NCI-H526 treated with DMSO at 0.1 percent for 48 hours (cell line): ENCODE measurements at places on chromosomes 7 and 10.
A peak's percentile ranks its signal among the peaks of the same experiment; 100 is the strongest.

- DNase-seq: no peak
Observed at GRCh38 chr10:132294561-132295318, 13.0 kb downstream of the STK32C start.

- DNase-seq: no peak
Observed at GRCh38 chr7:70566671-70567070, 565.3 kb upstream of the GALNT17 start.

- DNase-seq: peak; percentile 38
Observed at GRCh38 chr7:130982160-130982638, 248.2 kb upstream of the KLF14 start.

- DNase-seq: no peak
Observed at GRCh38 chr10:94066411-94066810, 72.7 kb downstream of the PLCE1 start.

DNA sequence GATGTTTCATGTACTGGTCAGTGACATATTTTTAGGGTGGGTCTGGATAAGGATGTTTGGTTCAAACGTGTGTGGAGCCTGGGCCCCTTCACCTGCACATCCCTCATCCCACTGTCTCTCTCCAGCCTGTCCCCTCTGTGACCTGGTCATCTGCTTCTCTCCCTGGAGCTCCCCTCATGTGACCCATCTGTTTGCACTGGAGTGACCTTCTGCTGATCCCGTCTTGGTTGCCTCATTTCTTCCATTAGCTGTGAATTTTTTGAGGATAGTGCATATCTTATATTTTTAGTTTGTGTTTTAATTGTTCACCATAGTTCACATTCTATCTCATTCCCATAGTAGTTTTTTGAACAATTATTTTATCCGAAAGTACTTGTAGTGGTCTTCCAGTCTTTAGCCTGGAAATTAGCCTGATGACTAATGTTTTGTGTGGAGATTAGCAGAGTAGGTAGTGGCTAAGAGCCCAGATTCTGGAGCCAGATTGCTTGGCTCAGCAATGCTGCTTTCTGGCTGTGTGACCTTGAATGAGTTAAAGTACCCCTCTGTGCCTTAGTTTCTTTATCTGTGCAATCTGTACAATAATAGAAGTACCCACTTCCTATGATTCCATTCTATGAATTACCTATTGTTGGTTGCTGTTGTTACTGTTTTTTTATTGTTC lies 224.5 kb downstream of the LRMDA start:
- no peak for DNase-seq

- no peak for DNase-seq
Observed at GRCh38 chr10:7301006-7301778, 109.6 kb downstream of the SFMBT2 start.

DNA sequence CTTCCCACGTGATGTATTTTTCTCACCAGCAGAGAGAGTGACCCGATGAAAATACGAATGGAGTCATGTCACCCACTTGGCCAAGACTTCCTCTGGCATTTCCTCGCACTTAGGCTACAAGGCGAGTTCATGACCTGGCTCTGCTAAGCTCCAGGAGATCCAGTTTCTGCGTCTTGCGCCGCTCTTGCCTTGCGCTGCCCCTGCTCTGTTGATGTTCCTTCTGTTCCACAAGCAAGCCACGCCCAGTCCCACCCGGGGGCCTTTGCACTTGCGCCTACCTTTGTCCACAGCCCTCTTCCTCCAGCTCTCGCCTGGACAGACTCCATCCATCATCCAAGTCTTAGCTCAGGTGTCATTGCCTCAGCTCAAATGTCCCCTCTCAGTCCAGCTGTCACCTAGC lies 116.3 kb upstream of the SHH start:
- DNase-seq: no peak

DNA sequence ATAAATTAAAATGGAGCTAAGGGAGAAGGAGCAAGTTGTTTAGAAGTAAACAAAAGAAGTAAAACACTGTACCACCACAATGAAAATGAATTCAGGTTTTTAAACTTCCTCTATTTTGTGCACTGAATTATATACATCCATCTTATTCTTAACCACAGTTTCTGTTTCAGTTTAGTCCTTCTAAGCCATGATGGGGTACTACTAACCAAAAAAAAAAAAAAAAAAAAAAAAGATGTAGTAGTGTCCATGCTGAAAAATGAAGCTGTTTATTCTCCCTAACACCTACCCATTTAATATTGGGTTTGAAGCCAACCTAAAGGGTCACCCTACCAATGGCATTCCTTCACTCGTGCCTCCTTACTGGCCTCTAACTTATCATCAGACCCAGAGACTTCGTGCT lies 3.4 kb upstream of the BMPR1A start:
- DNase-seq: no peak

- no peak for DNase-seq
Observed at GRCh38 chr10:43261578-43262396, 5.1 kb downstream of the RASGEF1A start.

DNA sequence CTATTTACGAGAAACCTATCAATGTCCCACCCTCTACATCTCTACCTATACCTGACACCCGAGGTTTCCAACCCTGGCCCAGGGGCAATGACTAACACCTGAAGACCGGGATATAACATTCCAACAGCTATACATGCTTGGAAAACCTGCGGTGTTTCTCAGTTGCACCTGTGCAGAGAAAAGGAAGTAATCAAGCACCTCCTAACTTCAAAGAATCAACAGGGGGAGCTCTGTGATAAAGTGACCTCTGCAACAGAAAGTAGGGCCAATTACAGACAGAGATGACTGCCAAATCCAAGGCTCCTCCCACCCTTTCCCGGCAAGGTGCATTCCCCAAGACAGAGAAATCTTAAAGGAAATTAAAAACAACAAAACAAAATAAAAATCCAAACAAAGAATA lies 41.3 kb downstream of the CCDC6 start:
- DNase-seq: no peak

DNA sequence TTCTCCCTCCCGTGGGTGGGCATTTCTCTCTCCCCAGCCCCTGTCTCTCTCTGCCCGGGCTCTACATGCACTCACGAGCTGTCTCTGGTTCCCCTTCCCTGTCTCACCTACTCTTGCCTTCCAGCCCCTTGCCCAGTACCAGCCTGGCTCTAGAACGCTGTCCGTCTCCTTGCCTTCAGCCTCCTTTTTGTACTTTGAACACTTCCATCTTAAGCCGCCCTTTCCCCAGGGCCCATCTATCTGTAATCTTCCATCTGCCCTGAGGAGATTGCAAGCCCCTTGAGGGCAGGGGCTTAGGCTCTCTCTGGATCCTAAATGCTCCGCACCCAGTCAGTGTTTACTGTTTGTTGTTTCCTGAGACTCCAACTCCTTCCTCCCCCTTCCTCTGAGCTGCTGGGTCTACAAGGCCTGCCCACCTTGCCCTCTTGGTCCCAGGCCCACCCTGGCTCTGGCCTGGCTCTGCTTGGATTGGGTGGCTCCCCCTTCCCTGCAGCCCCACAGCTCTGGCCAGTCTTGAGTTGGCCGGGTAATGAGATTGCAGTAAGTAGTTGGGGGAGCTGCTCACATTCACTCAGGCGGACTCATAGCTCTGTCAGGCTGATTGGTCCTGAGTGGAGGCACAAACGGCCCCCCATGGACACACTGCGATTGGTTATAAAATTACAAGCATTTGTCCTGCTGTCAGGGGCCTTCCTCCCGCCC lies 28.3 kb downstream of the POLL start:
- DNase-seq: no peak

GRCh38 chr10:60646966-60647796 lies 131.1 kb upstream of the CDK1 start:
- DNase-seq: peak; percentile 19

DNA sequence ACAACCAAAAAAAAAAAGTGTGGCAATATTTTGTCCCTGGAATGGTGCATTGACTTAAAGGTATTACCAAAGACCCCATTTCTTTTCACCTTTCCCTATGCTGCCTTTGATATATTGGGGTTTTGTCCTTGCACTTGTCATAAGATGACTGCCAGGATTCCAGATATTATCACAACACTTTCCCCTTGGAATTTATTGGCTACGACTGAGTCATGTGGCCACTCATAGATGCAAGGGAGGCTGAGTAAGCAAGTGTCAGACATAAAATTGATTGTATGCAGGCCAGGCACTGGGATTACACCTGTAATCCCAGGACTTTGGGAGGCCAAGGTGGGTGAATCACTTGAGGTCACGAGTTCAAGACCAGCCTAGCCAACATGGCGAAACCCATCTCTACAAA lies 83.6 kb downstream of the PPP1R3C start:
- DNase-seq: no peak

DNA sequence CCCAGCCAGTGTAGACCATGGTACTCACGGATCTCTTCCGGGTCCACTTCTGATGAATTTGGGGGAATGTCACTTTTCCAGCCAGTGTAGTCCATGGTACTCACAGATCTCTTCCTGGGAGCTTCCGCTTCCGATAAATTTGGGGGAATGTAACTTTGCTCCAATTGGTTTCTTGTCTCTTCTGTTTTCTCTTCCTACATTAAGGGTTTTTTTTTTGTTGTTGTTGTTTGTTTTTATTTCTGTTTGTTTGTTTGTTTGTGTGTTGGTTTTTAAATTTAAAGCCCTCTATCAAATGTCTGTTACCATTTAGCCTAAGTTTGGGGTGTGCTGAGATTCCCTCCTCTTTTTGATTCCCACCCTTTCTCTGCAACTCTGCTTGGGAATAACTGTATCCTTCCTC lies 475.8 kb upstream of the FZD8 start:
- no peak for DNase-seq

- no peak for DNase-seq
Observed at GRCh38 chr10:5040010-5040673, 36.5 kb upstream of the AKR1C2 start.

- no peak for DNase-seq
Observed at GRCh38 chr7:138545123-138545522, 85.1 kb downstream of the TRIM24 start.

DNA sequence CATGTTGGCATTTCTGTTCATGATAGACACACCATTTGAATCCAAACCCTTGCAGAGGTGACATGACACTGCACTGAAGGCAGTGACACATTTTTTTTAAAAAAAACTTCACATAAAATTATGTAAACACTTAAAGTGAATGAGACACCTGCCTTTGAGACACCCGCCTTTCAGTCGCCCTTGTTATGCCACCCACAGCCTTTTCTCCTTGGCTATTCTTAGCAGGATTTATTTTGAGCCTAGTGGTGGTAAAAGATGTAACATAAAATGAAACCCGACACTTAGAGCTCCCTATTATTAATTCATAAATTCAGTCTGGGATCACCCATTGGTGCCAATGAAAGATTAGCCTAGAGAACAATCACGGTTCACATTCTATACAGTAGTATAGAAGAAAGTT lies 161.3 kb downstream of the DYNC1I1 start:
- no peak for DNase-seq

DNA sequence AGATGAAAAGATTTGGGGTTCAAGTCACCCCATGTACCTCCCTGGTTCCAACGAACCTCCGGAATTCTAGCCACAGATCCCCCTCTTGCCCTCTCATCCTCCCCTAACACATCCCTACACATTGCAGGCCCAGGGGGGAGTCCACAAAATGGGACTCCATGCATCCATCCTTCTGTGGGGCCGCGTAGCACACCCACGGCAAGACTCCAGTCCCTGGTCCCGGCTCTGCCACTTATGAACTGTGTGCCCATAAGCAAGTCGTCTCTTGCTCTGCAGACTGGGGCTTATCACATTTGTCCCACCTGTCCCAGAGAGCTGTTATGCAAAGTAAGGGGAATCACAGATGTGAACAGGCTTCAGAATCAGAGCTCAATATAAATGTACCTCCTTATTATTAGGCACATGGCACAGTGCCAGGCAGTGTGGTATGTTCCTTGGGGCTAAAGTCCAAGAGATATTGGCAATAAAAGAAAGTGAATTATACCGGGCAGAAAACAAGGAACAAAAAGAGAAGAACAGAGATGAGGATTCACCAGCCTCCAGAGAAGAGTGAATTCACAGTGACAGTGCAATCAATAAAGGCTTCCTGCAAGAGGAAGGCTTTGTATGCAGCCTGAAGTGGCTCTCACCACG lies 73.9 kb downstream of the KCNMA1 start:
- peak; percentile 42 for DNase-seq

- DNase-seq: no peak
Observed at GRCh38 chr10:23780331-23780730, 341.5 kb downstream of the OTUD1 start.

DNA sequence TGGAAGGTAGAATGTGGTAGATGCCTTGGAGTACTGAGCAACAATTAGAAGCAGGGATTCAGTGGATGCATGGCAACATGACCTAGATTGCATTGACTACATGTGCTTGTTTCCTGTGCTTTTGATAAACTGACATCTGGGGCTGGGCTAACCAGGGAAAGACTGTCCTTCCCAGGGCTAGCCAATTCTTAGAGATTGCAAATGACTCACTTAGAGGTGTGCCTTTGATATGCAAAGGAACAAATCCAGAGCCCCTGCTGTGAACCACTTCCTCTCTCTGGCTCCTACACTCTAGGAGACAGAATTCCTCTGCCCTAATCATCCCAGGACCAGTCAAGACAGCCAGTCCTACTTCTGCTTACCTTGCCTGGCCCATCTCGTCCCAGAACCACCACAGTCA lies 651.5 kb downstream of the LRMDA start:
- DNase-seq: no peak

DNA sequence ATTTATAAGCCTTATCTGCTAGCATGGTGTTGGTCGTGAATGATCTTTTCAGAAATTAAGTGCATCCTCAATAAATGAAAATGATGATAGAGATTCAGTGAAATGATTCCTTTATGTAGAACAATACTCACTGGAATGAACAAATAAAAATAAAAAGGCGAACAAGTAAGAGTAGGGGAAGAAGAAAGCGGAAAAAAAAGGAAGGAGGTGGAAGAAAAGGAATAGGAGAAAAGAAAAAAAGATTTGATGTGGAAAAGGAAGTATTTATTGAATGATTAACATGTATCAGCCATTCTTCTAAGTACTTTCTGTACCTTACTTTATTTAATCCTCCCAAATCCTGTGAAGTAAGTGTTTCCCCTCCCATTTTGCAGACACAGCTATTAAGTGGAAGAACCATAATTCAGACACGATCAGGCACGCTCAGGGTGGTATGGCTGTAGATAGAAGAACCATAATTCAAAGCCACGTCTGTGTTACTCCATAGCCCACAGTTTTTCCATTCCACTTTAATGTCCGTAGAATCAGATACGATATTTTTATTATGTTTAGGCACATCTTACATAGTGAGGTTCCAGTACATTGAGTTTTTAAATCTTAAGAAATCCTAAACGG lies 156.2 kb upstream of the LAMB4 start:
- no peak for DNase-seq

GRCh38 chr10:127690176-127690835 lies 46.7 kb upstream of the FOXI2 start:
- no peak for DNase-seq

DNA sequence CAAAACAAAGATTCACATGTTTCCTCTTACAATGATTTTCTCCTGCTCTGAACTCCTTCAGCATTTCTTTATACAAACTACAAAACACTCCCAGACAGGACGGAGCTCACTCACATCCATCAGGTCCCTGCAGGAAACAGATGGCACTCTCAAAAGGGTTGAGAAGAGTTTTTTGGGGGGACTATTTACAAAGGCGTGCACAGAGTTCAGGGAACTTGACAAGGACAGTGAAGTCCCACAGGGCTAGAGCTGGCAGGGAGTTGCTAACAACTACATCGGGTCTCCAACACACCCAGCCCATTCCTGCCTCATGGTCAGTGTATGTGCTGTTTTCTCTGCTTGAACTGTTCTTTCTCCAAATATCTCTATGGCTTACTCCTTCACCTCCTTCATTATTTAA lies 24.7 kb upstream of the YAE1 start:
- no peak for DNase-seq

- no peak for DNase-seq
Observed at GRCh38 chr10:34179280-34179679, 635.8 kb downstream of the PARD3 start.
